ENCODE measurements at places on chromosomes 12 and 14.

DNA sequence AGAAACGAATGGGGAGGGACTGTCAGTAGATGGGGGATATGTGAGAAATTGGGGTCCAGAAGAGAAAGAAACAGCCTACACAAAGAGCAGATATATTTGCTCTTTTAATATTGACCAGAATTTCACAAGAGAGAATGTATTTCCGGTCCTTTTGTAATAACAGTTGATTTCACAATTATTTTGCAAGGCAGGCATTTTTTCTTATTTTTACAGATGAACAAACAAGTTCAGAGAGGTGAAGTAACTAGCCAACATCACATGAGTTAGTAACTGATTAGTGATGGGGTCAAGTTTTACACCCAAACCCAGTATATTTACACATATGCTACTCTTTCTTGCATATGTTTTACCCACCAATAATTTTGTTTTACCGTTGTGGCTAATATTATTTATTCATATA is 188.2 kb downstream of the NAV3 start:
- DNase-seq = no peak

GRCh38 chr12:98869886-98870503 is 224.9 kb downstream of the APAF1 start:
- DNase-seq = no peak

GRCh38 chr14:49550286-49551184 is 35.6 kb downstream of the RPS29 start:
- DNase-seq = no peak

GRCh38 chr14:67018720-67019119 is 170.5 kb upstream of the GARIN2 start:
- no peak for DNase-seq

- DNase-seq = no peak
These were observed 10.4 kb upstream of the SYCP3 start for GRCh38 chr12:101749657-101750056.

DNA sequence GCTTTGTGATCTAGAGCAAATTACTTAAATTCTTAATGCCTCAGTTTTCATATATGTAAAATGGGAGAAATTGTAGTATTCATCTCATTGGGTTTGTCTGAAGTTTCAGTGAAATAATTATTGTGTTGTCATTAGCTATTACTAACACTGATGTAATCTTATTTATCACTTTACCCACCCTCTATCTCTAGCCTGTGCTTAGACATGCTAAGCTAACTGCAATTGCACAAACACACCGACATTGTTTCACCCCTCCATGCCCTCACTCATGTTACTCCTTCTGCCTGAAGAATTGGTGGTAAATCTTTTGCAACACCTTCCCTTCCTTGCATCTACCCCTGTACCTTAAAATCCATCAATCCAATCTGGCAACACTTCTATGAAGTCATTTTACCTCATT is 241.6 kb downstream of the BCAT1 start:
- no peak for DNase-seq

DNA sequence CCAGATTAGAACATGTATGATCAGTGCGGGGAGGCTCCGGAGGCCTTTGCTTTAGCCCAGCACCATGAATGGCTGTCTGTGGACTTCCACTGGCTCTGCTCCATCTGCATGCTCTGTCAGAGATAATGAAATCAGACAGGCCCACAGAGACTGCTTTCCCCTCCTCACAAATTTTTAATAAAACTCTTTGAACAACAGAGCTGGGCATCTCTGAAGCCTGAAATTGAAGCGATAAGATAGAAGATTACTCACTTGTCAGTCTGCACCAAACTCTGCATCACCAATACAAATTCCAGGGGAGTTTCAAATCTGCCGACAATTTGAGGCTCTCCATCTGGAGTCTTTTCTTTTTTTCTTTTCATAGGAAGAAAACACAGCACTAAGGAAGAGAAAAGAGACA is 110.0 kb downstream of the DYRK2 start:
- no peak for DNase-seq

GRCh38 chr14:24353559-24354481 is 14.0 kb upstream of the RIPK3 start:
- DNase-seq = no peak

- DNase-seq = no peak
These were observed 46.5 kb downstream of the CCER1 start for GRCh38 chr12:90908465-90908864.

- DNase-seq = no peak
These were observed 2.0 kb downstream of the PKP2 start for GRCh38 chr12:32894566-32894965.

DNA sequence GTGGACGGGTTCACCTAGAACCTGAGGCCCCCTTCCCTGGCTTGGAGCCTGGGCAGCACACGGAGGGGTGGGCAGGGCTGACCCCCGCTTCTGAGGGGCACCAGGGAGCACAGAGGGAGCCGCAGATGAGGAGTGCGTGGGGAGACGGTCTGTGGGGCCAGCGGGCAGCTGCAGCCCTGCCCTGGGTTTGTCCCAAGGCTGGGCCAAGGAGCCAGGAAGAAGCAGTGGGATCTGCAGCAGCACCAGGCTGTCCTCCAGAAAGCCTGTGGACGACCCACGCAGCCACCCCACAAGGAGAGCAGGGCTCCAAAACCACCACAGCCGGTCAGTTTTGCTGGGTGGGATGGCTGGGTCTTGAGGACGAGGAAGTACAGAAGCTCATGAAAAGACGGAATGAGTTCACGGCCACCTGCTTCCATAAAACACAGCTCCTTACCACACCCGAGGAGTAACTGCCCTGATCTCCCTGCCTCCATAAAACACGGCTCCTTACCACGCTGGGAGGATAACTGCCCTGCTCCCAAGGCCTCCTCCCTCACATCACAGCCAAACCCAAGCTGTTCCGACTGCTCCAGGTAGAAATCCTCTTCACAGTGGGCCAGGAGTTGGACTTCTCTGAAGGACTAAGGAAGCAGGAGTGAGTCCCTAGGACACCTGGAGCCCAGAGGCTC is 9.9 kb upstream of the GOLGA3 start:
- no peak for DNase-seq

DNA sequence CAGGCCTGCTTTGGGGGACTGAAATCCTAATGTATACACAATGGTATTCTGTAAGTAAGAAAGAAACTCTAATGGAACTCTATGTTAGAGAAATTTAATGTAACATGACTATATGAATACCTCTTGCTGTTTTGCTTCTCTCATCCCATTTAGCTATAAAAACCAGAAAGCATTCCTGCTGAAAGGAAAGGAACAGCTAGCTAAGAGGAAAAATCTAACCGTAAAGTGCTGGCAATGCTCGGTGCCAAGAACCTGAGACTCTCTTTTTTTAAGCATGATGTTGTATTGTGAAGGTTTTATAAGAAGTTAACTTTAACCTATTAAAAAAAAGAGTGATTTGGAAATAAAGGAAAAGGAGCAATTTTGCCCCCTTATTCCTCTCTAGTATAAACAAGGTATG is 75.6 kb upstream of the DACT1 start:
- DNase-seq = no peak

- no peak for DNase-seq
These were observed 4.7 kb upstream of the PSMA6 start for GRCh38 chr14:35287431-35288013.

DNA sequence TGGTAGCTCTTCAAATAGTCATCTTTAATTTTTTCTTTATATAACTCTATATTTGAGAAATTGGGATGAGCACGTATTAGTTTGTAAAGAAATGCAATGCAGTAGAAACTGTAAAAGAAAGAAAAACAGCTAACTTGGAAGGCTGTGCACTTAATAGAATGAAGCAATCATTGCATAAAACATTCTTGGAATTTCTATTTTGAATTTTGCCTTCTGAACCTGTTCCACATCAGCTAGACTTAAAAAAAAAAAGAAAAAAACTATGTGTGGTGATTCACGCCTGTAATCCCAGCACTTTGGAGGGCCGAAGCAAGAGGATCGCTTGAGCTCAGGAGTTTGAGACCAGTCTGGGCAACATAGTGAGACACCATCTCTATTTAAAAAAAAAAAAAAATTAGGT is 29.4 kb downstream of the SCN8A start:
- no peak for DNase-seq

- no peak for DNase-seq
These were observed 47.9 kb downstream of the PPP1R12A start for GRCh38 chr12:79886917-79887519.

GRCh38 chr14:30848449-30849240 is 25.7 kb upstream of the COCH start:
- DNase-seq = no peak

DNA sequence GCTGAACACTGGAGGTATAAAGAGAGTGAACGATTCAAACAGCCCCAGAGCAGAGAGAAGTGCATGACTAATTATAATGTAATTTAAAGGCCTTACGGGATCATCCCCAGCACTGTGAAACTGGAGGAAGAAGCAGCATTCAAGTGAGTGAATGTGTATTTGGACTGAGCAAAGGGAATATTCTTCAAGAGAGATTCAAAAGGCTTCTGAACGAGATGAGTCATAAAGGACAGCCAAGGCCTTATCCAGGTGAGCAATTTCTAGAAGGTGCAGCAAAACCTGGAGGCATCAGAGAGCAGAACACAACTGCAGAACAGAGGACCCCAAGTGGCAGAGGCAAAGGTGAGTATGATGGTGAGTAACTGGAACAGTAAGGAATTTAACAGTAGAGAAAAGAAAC is 127.2 kb downstream of the BCAT1 start:
- no peak for DNase-seq

- no peak for DNase-seq
These were observed 250.5 kb upstream of the PELI2 start for GRCh38 chr14:55867719-55868118.

DNA sequence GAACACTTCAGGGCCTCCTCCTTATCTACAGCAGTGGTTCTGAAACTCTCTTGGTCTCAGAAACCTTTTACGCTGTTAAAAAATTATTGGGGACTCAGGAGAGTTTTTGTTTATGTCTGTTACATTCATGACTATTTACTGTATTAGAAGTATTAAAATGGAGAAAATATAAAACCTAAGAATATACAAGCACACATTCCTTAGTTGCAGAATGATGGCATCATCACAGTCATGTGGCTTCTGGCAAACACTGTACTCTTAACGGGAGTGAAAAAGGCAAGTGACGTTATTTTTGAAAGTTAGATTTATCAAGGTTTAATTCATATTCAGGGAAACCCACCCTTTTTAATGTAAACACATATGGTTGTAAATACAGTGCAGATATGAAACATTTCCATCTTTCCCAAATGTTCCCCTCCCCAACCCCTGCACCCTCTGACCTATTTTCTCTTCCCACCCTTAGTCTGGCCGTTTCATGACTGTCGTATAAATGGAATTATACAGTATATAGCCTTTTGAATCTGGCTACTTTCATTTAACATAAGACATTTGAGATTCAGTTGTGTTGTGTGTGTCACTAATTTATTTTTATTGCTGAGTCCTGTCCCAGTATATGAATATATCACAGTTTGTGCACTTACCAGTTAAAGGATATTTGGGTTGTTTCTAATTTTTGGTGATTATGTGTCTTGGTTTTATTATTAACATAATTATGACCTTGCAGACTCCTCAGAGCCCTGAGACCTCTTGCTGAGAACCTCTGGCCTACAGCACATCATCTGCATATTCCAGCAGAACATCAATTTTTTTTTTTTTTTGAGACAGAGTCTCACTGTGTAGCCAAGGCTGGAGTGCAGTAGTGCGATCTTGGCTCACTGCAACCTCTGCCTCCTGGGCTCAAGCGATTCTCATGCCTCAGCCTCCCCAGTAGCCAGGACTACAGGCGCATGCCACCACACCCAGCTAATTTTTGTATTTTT is 457.0 kb downstream of the PCNX1 start:
- DNase-seq = no peak

GRCh38 chr14:74956280-74957072 is 1.1 kb upstream of the PGF start:
- no peak for DNase-seq

- DNase-seq = no peak
These were observed 182.5 kb downstream of the GXYLT1 start for GRCh38 chr12:41962171-41962572.

GRCh38 chr14:65554837-65555236 is 142.3 kb downstream of the FUT8 start:
- DNase-seq = no peak

GRCh38 chr14:58690801-58691516 is 53.2 kb downstream of the DACT1 start:
- DNase-seq = no peak

DNA sequence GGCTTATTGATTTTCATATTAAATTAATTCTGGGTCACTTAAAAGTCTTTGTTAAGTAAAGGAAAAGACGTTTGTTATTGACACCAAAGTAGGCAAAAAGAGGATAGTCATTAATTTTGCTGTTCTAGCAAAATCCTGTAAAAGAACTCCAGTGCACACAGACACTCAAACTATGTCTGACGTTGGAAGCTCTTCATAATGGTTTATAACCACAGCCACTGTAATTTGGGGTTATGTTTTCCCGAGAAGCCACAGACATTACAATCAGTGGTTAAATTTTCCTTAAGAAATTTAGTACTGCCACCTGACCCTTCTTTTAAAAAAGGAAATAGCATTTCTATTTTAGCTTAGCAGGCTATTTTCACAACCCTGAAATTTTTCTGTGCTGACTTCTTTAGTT is 267.5 kb downstream of the CCDC91 start:
- no peak for DNase-seq

- no peak for DNase-seq
These were observed 170.9 kb downstream of the DUSP6 start for GRCh38 chr12:89181271-89181920.

DNA sequence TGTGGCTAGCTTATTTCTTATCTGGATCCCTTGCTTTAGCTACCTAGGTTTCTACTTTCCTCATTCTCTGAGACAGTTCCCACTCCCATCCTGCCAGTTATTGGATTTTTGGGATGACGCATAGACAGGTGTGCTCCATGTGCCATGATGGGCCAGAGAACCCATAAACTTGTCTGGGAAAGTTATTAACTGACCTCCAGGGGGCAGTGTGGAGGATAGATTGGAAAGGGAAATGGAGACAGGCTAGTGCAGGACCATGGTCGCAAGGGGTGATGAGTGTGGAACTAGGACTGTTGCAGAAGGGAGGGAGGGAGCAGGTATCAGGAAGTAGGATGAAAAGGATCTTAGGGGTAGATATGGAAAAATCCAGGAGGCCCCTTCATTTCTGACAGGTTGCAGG is 80.3 kb downstream of the ESRRB start:
- DNase-seq = no peak

DNA sequence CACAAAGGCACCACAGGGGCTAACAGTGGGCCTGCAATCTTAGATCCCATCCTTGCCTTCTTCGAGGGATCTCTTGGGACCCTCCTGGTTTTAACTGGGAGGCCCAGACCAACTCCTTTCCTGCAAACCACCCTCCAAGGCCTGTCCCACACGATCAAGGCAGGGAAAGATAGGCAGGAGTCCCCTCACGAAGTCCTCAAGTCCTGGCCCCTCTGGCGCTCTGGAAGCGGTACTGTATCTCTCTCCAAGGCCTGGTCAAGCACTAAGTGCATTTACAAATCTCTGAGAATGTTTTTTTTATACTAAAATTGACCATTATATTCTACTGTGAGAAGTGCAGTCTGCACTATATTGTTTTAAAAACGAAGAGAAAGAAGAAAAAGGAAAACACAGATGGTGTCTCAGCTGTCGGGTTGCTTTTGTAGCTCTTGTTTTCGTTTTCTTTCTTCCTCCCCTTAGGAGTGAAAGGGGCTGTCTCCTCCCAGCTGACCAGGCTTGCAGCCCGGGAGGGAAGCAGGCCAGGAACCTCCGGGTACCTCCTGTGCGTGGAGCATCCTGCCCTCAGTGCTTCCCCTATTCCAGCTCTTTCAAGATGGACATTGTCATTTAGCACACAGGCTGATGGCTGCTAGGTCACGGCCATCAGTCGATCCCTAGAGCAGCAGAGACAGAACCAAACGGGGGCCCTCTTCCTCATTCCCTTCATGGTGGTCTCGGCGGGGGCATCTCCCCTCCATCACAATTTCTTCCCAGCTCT is 56.7 kb downstream of the FAM222A start:
- DNase-seq = no peak
